ENCODE measurements at places on chromosomes 2 and 18.

DNA sequence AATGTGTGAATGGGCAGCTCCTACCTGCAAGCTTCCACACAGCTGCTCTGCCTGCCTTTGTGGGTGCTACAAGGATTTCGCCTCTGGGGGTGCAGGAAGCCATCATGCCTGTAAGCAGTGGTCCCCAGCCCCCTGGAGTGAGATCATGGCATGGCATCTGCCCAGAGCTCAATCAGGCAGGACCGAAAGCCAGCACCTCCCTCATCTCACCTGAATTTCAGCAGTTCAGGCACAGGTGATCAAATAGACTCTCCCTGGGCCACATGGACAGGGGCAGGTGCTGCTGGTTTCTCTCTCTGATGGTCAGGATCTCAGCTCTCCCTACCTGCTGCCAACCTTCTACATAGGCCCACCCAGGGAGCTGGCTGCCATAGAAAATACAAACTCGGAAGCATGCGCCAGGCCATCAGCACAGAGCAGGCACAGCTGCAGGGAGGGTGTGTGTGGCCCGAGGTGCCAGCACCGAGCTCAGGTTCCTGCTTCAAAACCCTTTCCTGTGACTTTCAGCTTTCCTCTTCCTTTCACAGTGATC lies 133.2 kb upstream of the ID2 start:
- DNase-seq = no peak

GRCh38 chr2:136281281-136282114 lies 163.5 kb upstream of the CXCR4 start:
- DNase-seq = peak; percentile 26

- no peak for DNase-seq
Observed at GRCh38 chr18:31250902-31251301, 67.1 kb upstream of the DSG1 start.

- no peak for DNase-seq
Observed at GRCh38 chr2:71513721-71514120, 60.4 kb downstream of the DYSF start.

DNA sequence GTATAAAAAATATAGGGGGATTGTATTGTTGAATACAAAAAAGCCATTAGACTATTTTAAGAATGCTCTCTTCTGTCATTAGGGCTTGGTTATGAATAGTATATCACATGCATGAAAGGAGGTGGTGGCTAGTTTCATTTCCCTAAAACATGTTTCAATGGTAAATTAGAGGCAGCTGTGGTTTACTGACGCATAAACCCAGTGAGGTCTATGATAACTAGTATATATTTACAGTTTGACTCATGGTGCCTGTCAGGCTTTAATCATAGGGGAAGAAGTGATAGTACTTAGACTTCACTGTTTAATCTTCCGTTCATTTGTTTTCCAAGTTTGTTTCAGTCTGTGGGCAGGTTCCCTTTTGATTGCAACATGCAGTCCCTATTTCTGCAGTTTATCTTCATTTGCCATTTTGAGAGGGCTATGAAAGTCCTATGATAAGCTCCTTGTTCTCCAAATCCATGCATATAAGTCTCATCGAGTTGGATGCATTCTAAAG lies 55.1 kb upstream of the MAP4K3 start:
- no peak for DNase-seq

DNA sequence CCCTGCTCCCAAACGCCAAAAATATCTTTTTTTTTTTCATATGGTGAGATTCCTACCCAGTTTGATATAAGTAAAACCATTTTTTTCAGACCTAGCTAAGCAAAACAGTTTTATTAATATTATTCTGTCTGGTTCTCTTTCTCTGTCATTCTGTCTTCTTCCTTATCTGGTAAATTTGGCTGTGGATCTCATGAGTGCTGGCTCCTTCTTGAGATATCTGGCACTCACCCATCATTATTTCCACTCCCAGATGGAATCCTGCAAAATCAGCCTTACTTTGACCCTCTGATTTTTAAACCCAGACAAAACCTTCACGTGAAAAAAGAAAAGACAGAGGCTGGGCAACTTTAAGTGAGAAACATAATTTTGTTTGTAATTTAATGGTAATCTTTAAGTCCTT lies 373.6 kb downstream of the NYAP2 start:
- no peak for DNase-seq

DNA sequence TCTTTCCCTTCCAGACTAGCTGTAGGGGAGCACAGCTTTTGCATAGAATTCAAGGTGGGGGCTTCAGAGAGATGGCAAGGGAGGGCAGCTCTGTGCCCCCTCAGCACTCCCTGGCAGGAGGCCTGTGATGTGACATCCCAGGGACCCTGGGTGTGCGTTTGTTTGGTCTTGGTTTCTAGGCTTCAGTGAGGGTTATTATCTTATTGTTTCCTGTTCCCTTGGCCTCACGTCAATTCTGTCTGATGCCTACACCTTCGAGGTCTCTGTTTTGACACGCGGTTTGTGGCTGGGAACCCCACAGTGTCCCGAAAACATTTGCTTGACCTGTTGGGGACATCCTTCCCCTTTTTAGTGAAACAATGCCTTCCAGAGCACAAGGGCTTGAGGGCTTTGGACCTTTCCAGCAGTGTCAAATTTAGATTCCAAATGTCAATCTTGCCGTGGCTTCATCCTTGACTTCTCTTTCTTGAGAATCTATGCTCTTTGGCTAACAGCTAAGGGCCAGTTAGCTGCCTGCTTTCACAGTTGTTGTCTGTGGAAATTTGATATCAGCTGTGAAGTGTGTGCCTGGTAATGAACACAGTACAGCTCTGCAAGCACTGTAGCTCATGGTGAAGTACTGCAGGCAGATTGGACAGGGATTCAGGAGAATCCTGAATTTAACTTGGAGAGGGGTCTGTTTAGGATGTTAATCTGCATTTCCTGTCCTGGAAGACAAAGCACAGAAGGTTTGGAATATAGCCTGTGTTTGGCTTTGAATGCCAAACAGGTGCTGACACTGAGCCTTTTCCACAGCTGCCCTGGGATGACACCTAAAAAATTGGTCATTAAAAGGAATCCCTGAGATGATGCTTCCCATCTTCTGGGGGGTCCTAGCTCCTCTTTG lies 108.2 kb upstream of the CXCR4 start:
- DNase-seq = no peak

- no peak for DNase-seq
Observed at GRCh38 chr2:88307817-88308216, 137.7 kb downstream of the THNSL2 start.

- no peak for DNase-seq
Observed at GRCh38 chr2:226873051-226873620, 37.3 kb downstream of the RHBDD1 start.

DNA sequence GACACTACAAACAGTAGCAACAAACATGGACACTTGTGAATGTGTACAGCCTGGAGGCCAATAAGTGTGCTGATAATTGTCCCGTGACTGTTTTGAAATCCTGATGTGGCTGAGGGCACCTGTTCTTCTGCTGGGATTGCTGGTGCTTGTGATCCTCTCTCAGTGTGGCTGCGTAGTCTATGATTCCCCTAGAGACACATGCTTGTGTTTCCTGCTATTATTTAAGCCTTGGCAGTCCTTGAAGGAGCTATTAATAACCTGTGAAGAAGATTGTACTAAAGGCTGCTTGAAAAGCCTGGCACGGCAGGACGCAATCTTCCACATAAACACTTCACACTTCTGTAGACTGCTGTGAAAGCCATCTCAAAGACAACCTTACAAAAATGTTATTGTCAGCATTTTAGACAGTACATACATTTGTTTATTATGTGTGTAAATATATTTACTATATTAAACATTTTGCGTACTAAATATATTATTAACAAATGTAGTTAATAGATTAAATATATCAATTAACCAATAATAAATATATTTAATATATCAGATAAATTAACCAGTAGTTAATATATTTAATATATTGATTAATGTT lies 71.4 kb downstream of the GALR1 start:
- no peak for DNase-seq

GRCh38 chr2:163213661-163214081 lies 375.1 kb upstream of the KCNH7 start:
- no peak for DNase-seq

DNA sequence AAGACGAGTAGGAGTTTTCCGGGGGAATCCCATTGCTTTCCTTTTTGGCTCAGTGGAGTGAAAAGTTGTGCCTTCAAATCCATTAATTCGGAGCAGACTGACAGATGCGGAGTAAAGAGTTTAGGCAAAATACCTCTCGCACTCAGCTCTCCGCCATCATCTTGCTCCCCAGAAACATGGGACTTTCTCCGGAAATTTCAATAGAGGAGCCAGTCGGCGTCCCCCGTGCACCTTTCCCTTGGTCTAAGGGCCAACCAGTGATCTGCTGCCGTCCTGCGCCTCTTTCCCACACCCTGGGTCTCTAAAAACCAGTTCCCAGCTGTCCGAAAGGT lies 318 bp downstream of the TYW5 start:
- no peak for DNase-seq

DNA sequence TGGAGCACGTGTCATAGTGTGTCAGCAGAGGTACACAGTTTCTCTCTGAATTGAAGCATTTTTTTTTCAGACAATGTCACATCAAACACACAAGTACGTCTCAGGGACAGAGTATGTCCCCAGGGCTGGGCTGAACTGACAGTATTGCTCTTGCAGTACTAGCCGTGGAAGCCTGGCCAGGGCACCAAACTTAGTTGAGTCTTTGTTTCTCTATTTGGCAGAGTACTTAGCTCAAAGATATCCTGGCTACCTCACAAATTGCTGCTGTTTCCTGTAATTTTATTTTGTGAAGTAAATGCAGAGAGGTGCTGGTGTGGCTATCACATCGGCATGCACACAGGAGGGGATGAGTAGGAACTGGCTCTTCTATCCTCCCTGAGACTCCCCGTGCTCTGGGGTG lies 691.6 kb upstream of the HS6ST1 start:
- DNase-seq = no peak

- no peak for DNase-seq
Observed at GRCh38 chr2:98664323-98664722, 55.9 kb downstream of the UNC50 start.

GRCh38 chr2:60822987-60823386 lies 58.4 kb upstream of the REL start:
- DNase-seq = no peak

DNA sequence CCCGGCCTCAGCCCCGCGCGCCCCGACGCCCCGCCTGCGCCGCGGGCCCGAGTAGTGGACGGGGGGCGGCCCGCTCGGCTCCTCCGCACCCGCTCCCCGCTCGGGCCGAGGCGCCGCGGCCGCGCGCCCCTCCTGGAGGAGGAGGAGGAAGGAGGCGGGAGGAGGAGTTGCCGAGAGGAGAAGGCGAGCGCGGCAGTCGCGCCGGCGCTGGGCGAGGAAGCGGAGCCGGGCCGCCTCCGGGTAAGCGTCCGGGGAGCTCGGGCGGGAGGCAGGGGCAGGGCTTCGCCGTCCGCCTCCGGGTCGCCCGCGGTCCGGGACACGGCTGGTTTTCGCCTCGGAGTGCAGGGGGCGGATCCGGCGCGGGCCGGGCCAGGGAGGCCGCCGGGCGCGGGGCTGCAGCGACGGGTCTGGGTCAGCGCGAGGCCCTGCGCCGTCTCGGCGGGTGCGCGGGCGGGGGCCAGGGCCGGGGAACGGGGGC lies at the start of gene SOCS6:
Gene SOCS6, plus strand, starts transcription at position 195 of the 478 bp plus-strand sequence. CDS start 35,624 bp downstream, outside the sequence.
- DNase-seq = no peak

GRCh38 chr2:3317871-3318590 lies 59.6 kb downstream of the EIPR1 start:
- no peak for DNase-seq

GRCh38 chr18:30142248-30142647 lies 900.3 kb downstream of the DSC3 start:
- no peak for DNase-seq

DNA sequence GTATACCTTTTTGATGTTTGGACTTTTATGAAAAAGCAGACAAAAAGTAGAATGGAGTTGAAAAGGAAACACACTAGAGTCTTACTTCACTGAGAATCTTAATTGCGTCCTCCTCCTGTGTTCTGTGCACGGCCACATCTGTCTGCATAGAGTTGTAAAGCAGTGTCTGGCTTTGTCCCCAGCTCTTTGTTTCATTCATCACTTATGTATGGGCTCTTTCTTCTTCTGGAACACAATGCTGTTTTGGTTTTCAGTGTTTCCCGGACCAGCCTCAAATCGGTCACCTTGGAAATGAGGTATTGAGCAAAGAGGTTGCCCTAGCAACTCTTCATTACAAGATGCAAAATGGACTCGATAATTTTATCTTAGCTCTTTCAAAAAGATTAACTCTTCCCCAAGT lies 104.3 kb upstream of the CNGA3 start:
- no peak for DNase-seq

GRCh38 chr2:69715964-69716363 lies 26.0 kb upstream of the ANXA4 start:
- DNase-seq = no peak

- DNase-seq = no peak
Observed at GRCh38 chr18:55737266-55737665, 149.3 kb upstream of the TCF4 start.

DNA sequence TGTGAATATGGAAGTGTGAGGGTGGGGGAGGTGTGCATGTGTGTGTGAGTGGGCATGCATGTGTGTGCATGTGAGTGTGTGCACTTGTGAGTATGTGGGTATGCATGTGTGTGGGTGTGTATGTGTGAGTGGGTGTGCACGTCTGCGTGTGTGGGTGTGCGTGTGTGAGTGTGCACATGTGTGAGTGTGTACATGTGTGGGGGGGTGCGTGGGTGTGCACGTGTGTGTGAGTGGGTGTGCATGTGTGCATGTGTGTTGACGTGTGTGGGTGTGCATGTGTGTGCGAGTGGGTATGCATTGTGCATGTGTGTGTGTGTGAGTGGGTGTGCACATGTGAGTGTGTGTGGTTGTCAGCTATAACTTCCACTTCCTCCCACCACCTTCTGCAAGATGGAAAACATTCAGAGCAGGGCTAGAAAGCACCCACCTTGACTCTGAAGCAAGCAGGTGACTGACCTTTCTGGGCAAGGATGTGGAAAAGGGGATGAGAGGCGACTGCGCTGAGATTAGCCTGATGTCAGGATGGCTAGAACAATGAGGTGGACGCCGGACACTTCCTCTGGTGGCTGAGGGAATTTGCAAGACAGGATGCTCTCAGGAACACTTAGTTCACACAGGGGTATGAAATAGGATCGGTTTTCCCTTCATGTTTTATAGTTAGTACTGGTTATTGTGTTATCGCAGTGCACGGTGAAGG lies 103.6 kb downstream of the ACKR3 start:
- DNase-seq = no peak

- DNase-seq = no peak
Observed at GRCh38 chr2:168758970-168759820, 43.2 kb upstream of the NOSTRIN start.

DNA sequence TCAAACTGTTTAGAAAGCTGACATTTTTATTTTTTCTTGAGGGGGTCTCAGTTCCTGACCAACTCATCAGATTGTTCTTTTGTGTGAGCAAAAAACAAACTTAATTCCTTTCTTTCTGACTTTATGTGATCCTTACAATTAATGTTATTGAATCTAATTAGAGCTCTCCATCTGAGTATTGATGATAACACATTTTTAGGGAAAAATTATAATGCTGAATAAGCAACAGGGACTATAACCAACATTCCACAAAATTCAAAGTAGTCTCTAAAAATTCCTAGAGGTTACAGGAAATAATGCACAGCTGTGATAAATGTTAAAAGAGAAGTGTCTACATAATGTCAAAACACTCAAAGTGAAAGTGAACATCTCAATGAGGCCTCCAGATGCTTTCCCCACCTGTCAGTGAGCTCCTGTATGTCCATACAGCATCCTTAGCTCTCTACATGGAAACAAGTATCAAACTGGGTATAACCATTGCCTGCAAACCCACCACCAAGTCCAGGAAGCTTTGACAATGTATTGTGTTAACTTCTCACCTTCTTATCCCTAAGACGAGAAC lies 786.0 kb upstream of the SLC39A10 start:
- no peak for DNase-seq

GRCh38 chr18:11407940-11408339 lies 201.5 kb upstream of the SLC35G4 start:
- DNase-seq = no peak

Data from stimulated activated CD4-positive, alpha-beta T cell treated with anti-CD3 and anti-CD28 coated beads, TNF-alpha, amount 100 ng/mL, for 4 hours (primary cell).